ENCODE measurements at places on chromosomes 11 and 22.

- DNase-seq = no peak
Observed at GRCh38 chr11:11211186-11211585, 141.9 kb downstream of the CSNK2A3 start.

DNA sequence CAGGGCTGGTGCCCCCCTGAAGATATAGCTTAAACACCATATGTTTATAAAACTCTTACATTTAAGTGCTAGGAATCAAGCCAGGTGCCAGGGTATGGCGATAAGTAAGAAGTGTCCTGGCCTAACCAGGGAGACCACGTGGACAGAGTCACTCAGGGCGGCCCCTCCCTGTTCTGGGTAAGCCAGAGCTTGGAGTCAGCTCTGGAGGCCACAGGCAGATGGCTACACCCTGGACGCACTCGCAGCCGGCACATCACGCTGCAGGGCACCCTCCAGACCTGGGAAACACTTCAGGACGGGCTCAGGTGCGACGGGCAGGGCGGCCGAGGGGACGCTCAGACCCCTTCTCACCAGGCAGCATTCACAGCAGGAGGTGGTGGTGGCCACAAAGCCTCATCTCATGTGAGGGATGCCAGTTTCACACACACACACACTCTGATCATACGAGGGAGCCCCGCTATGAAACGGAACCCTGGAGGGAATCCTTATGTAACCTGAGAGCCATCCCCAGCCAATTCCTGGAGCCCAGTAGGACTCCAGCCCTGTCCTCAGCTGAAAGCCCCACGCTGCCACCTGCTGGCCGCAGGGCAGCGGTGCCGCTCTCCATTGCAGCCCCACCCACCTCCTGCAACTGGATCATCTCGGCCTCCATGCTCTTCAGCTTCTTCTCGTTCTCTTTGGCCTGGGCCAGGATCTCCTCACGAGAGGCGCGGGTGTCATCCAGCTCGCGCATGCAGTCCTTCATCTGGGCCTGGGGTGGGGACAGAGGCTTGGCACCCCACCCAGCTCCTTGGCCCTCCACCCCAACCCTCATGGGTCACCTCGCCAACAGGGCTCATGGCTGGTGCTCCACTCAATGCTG lies 33.4 kb downstream of the APOL1 start:
- DNase-seq = peak; percentile 27

GRCh38 chr11:72446929-72447769 lies 12.8 kb upstream of the CLPB start:
- DNase-seq = no peak

GRCh38 chr11:1755692-1756561 lies 5.5 kb upstream of the IFITM10 start:
- DNase-seq = no peak

DNA sequence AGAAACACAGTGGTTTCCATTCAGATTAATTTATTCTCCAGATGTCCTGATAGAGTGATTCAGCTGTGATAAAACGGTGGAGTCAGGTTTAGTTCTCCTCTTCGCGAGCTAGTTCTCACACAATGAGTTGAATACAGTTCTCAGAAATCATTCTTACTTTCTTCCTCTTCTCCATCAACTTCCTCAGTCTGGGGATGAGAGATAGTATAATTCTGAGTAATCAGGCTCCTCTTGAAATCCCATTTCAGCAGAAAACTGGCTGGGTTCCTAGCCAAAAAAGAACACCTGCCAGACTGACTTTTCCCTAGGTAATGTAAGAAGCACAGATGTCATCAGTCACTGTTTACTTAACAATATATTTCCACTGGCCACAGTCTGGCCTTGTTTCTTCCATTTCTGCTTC lies 76.7 kb downstream of the SVIP start:
- DNase-seq = no peak

Data from stimulated activated CD8-positive, alpha-beta memory T cell treated with anti-CD3 and anti-CD28 coated beads, Interleukin-4, amount 100 ng/mL, for 4 hours (primary cell).